ENCODE measurements at places on chromosomes 12 and 14.
A peak's percentile ranks its signal among the peaks of the same experiment; 100 is the strongest.

DNA sequence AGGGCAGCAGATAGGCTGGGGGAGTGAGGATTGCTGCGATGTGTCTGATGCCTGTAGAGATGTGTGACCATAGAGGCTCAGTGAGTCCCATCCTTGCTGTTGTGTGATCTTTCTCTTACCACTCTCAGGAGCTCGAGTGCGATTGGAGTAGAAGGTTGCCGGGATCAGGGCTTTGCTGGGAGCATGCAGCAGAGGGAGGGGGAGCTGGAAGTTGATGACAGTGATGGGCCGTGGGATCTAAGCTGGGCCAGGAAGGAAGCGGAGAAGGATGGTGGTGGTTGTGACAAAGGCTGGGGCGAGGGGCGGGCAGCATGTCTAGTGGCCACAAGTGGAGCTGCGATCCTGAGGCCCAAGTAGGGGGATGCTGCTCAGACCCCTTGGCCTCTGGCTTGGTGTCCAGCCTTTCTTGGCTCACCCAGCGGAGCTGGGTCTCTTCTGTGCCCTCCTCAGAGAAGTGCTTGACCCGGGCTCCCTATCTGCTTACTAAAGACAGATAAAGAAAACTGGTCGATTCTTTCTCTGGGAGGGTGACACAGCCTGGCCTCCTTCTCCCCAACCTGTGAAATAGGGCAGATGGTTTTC lies 66.2 kb downstream of the PRMT8 start:
- no peaks in the 10 kb centered on the region for H3K36me3 ChIP-seq
- peaks cover 73% of the 10 kb centered on the region for H3K27me3 ChIP-seq

DNA sequence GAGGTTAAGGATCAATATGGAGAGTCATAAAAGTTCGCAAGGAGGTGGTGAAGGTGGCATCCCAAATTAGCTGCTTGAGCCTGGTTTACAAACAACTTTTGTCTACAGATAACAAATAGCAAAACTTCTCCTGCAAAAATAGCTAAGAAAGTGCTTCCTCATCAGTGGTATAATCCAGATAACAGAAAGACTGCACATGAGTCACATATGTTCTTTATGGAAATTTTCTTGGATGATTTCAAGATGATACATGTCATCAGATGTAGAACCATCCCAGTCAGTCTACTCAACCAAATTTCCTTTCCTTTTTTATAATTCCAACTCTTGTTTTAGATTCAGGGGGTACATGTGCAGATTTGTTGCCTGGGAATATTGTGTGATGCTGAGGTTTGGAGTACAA lies 133.0 kb downstream of the BTG1 start:
- H3K4me1 ChIP-seq = no peaks in the 10 kb centered on the region
- no peak overlapping the region for H3K4me3 ChIP-seq
- H3K27ac ChIP-seq = no peak overlapping the region
- no peak for DNase-seq
- no peaks in the 10 kb centered on the region for H3K36me3 ChIP-seq

- H3K27ac ChIP-seq = no peak overlapping the region
- DNase-seq = no peak
- H3K36me3 ChIP-seq = no peaks in the 10 kb centered on the region
- H3K4me1 ChIP-seq = no peaks in the 10 kb centered on the region
- no peaks in the 10 kb centered on the region for H3K27me3 ChIP-seq
These were observed 956.0 kb upstream of the NOVA1 start for GRCh38 chr14:27553790-27554189.

DNA sequence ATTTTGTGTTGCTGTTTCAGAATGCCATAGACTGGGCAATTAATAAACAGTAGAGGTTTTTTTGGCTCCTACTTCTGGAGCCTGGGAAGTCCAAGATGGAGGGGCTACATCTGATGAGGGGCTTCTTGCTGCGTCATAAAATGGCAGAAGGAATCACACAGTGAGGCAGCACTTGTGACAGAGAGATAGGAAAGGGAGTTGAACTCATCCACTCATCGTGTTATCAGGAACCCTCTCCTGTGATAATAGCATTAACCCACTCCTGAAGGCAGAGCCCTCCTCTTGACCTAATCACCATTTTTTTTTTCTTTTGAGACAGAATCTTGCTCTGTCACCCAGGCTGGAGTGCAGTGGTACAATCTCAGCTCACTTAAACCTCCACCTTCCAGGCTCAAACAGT lies 9.7 kb downstream of the TDG start:
- H3K27me3 ChIP-seq = no peaks in the 10 kb centered on the region
- no peak overlapping the region for H3K4me3 ChIP-seq
- no peak for DNase-seq
- H3K4me1 ChIP-seq = no peaks in the 10 kb centered on the region
- no peak overlapping the region for H3K27ac ChIP-seq

DNA sequence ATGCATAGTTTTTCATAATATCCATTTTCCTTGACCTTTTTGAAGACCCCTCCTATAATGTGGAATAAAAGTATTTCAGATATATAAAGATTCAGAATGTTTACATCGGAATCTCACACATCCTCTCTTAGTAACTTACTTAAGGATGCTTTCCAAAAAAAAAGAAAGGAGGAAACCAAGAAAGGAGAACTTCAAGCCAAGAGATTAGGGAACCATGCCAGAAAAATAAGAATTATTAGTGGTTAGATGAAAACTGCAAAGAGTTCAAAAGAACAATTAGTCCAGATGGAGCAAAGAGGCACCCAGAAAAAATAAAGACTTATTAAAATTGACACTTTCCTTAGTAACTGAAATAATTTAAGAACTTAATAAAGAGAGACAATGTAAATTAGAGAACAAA lies 179.2 kb downstream of the DUSP6 start:
- no peaks in the 10 kb centered on the region for H3K36me3 ChIP-seq
- no peak overlapping the region for H3K4me3 ChIP-seq
- H3K27me3 ChIP-seq = no peaks in the 10 kb centered on the region

DNA sequence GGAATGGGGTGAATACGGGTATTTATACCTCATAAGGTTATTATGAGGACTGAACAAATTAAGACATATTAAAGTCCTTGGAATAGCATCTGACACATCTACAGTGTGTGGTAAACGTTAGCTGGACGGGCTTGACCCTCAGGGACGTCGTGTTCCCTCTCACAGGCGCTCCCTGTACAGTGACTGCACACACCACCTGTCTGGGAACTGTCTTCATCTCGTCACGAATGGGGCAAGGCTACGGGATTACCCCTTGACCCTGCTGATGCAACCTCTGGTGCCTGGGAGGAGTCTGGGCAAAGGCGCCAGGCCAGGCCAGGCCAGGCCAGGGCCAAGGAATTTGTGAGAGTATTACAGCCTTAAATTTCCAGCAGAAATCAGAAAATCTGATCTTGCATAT lies 191.1 kb downstream of the CALM1 start:
- no peaks in the 10 kb centered on the region for H3K4me1 ChIP-seq
- H3K4me3 ChIP-seq = no peak overlapping the region
- no peaks in the 10 kb centered on the region for H3K36me3 ChIP-seq
- no peak overlapping the region for H3K27ac ChIP-seq

- no peak overlapping the region for H3K4me3 ChIP-seq
- no peak overlapping the region for H3K27ac ChIP-seq
- no peaks in the 10 kb centered on the region for H3K36me3 ChIP-seq
- no peaks in the 10 kb centered on the region for H3K27me3 ChIP-seq
These were observed 1929.9 kb upstream of the SEL1L start for GRCh38 chr14:83463500-83464098.

DNA sequence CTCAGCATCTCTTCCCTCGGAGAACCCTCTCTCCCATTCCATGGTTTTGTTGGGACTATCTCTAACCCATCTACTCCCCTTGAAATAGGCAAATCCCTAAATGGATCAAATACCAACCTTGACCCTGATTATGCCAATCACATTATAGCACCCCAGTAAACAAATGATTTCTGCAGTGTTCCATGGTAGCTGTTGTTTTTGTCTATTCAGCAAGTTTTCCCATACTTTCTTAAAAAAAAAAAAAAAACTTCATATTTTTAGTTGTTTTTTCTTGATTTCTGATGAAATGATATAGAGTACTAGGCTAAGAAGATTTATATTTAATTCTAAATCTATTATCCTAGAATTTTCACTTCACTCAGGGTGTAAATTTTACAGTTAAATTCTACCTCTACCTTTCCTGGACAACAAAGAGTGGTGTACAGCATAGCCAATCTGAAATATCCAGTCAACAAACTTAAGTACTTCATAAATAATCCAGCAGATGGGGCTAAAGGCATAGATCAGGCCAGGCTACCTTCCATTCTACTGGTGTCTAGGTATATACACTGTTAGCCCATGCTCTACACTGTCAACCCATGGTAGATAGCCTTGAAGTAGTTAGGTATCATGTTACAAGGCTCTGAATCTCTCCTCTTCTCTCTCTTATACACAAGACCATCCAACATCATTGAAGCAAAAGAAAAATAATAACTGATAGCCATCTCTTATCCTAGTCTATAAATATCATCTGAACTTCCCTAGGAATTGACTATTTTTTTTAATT lies 82.2 kb downstream of the PLEKHG7 start:
- H3K4me1 ChIP-seq = peaks cover 7% of the 10 kb centered on the region
- H3K27ac ChIP-seq = no peak overlapping the region
- no peak overlapping the region for H3K4me3 ChIP-seq

DNA sequence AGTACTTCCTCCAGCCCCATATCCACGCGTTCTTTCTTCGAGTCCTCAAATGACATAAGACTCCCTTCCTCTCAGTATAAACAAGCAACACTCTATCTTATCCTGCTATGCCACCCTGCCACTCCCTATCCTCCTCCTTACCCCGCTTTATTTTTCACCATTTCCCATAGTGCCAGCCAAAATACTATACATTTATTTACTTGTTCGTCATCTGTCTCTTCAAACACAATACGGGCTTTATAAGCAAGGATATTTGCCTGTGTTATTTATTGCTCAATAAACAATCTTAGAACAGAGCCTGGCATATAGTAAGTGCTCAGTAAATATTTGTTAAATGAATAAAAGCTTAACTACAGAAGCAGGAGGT lies 444.9 kb downstream of the EGLN3 start:
- H3K4me1 ChIP-seq = no peaks in the 10 kb centered on the region
- H3K27ac ChIP-seq = no peak overlapping the region
- H3K36me3 ChIP-seq = no peaks in the 10 kb centered on the region
- no peak overlapping the region for H3K4me3 ChIP-seq

DNA sequence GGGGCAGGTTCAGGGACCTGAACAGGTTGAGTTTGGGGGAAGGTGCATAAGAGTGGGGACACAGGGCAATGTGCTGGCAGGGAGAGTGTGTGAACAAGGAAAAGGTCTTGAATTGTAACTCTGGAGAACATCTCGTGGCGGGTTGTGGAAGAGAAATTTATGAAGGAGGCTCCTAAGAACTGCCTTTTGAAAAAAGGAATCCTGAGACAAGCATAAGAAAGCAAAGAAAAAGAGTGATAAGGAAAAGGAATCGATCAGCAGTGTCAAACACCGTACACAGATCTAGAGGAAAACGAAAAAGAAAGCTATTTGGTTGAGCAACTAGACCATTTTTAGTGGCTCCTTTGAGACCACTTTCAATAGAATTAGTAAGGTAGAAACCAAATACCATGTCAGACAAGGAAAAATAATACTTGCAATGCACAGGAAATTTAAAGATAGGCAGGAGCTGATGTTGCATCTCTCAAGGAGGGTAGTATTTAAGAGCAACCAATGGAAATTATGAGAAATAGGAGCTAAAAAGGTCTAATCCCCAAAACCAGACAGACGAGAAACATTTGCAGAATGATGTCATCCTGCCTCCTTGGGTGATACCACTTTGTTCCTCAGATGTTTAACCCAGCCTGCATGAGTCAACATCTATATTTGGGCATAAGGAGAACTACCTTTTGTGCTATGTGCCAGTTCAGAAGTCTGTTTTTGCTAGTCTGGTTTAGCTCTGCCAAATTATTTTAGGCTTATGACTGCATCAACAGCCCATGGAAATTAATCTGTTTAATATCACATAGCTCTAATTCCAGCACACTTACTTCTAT lies 64.5 kb upstream of the STK38L start:
- no peak for DNase-seq
- H3K27me3 ChIP-seq = no peaks in the 10 kb centered on the region

- peak overlapping the region; percentile 62 for H3K4me3 ChIP-seq
- no peaks in the 10 kb centered on the region for H3K36me3 ChIP-seq
- peaks cover 53% of the 10 kb centered on the region for H3K4me1 ChIP-seq
These were observed 864 bp downstream of the DNAJC22 start for GRCh38 chr12:49347311-49348193.

DNA sequence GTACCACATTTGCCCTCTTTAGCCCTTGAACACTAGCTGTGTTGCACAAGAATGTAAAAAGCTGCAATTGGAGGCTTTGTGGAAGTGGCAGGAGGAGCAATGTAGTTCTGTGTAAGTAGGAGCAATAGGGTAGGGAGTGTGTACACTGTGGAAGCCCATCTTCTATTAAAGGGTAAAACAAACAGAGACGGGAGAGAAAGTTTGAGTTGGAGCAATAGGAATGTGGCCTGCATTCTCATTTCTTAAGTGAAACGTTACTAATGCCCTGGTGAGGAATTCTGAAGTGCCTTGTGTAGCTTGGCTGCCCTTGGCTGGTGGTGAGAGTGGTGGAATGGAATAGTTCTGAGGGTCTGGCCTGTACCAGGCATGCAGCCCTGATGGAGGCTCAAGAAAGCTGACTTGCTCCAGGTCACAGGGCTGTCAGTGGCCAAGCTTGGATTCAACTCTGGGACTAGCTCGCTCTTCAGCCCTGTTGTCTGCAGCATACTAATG lies 38.8 kb upstream of the ATP23 start:
- H3K27ac ChIP-seq = no peak overlapping the region
- no peaks in the 10 kb centered on the region for H3K27me3 ChIP-seq
- DNase-seq = no peak
- peaks cover 19% of the 10 kb centered on the region for H3K4me1 ChIP-seq
- H3K4me3 ChIP-seq = no peak overlapping the region
- no peaks in the 10 kb centered on the region for H3K36me3 ChIP-seq

DNA sequence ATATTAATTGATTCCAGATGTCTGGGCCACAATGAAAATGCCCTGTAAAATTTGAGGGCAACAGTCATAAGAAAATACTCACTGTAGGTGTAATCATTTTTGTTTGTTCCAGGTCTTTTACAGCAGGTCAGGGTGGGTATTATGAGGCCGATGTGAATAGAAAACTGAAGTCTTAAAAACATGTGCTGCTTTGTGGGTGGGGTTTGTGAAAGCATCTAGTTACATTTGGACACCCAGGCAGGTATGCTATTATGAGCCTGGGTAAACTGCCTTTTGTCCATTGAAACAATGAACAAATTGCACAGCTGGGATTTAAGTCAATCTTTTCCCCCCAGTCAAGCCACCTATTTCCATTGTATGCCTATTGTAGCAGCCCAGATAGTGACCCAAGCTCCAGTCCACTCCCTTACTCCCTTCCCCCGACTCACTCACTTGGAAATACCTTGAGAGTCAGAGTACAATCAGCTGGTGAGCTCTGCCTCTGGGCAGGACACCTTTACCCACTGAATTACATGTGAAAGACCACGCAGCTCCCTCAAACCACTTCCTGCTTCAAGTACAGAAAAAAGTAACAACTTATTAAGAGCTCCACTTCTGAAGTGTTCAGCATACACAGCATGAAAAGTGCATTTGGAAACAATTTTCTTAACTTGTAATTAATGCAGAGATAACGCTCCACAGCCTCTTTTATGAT lies 1.8 kb downstream of the IGF1 start:
- DNase-seq = no peak
- H3K27ac ChIP-seq = peak overlapping the region; percentile 1
- H3K27me3 ChIP-seq = no peaks in the 10 kb centered on the region
- H3K36me3 ChIP-seq = no peaks in the 10 kb centered on the region
- H3K4me1 ChIP-seq = peaks cover 52% of the 10 kb centered on the region
